ENCODE measurements at places on chromosomes 12 and 14. TPM values are rescaled to one million over a fixed set of nuclear protein-coding genes. Genes with fewer than 3 reads are reported as not detected.

OR11G2 gene
- 0.31 TPM for total RNA-seq

LPAR5 gene
- 0.97 TPM for total RNA-seq

KLHL33 gene
- 0.08 TPM for total RNA-seq

RNASE3 gene
- total RNA-seq = not detected

PTPRQ gene
- 0.05 TPM for total RNA-seq

KRT6C gene
- not detected for total RNA-seq

AGAP2 gene
- 13.5 TPM for total RNA-seq

GDF3 gene
- 32.2 TPM for total RNA-seq

BCL11B gene
- total RNA-seq = 0.14 TPM

SLC6A13 gene
- total RNA-seq = 1.2 TPM

SAMD15 gene
- 3.0 TPM for total RNA-seq

ZNF891 gene
- 1.2 TPM for total RNA-seq

CLEC6A gene
- total RNA-seq = not detected

AMDHD1 gene
- total RNA-seq = 0.71 TPM

NANOG gene
- total RNA-seq = 0.20 TPM

SDS gene
- 0.44 TPM for total RNA-seq

GRCh38 chr12:53492188-53492587 lies 7.1 kb downstream of the MAP3K12 start:
- no peak for ATAC-seq

- no peak for ATAC-seq
Measured at GRCh38 chr12:56153678-56154065, 1.3 kb downstream of the MYL6B start.

DNA sequence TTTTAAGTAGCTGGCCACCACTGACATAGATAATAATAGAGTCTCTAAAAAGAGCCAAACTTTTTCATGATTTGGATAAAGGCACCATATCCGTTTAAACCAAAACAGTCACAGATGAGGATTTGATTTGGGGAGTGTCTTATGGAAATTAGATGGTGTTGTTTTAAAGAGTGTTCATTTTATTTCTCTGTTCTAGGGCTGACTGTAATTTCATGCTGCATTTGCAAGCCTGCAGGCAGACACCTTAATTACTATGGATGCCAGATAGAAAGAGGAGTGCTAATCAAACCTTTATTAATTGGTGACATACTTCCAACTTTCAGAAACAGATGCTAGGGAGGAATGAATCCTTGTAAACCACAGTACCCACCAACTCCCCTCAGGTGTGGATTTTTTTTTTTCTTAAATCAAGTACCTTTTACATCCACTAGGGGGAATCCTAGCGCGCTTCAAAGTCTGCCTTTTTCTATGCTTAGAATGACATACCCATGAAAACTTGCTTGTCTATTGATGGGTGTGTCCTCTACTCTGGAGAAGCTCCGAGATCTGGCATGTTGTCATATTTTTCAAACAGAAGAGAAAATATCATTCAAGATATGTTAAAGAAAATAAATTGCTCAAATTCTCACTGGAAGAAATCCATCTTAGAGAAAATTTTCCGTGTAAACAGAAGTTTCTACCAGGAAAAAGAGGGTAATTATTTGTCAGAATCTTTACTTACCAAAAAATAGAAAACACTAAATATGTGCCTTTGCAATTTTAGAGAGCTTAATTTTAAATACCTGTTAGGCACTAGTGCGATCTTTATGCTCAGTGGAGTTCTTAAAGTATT lies 14.2 kb upstream of the PLXNC1 start:
- peak; percentile 44 for ATAC-seq

GRCh38 chr12:106088246-106088808 lies 50.4 kb downstream of the NUAK1 start:
- ATAC-seq = no peak

DNA sequence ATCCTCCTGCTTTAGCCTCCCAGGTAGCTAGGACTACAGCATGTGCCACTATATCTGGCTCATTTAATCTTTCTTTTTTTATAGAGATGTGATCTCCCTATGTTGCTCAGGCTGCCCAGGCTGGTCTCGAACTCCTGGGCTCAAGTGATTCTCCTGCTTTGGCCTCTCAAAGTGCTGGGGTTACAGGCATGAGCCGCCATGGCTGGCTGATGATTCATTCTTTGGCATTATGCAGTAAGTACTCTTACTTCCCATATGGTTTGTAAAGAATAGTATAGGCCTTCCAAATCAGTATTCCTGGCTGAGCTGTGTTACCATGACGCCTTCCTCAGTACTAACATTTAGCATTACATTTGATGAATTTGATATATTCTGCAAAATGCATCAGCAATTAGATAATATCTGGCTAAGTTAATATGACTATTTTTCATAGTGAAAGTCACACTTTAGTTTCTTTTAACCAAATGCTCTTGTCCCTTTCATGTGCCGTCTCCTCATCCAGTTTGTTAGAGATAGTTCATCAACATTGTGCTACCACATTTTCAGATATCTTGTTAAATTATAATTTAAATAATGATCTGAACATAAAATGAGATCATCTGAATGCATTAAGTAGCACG lies 3.2 kb upstream of the MIA2 start:
- ATAC-seq = no peak

GRCh38 chr14:51666070-51666469 lies 14.4 kb downstream of the FRMD6 start:
- no peak for ATAC-seq

DNA sequence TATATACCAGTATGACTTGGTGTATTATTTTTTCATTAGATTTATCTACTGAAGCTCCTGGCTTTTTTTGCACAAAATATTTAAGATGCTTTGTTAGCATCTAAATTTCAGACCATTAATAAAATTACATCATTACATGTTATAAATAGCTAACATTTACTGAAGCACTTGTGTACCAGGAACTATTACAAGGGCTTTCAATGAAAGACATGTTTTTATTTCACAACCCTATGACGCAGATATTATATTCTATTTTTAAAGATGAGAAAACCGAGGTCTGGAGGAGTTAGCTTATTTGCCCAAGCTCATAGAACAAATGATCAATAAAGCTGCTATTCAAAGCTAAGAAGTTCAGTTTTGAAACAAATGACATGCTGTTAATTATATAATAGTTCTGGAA lies 420.4 kb upstream of the DCN start:
- ATAC-seq = peak; percentile 37

- ATAC-seq = no peak
Measured at GRCh38 chr14:104551851-104552737, 27.5 kb upstream of the C14orf180 start.

GRCh38 chr12:82414044-82414443 lies 55.7 kb downstream of the METTL25 start:
- no peak for ATAC-seq

GRCh38 chr12:128444598-128444997 lies 177.6 kb downstream of the TMEM132C start:
- no peak for ATAC-seq

- ATAC-seq = peak; percentile 45
Measured at GRCh38 chr14:23379366-23380196, 2.7 kb downstream of the CMTM5 start.

GRCh38 chr14:64990296-64990695 lies 3.6 kb downstream of the FNTB start:
- ATAC-seq = no peak

- ATAC-seq = no peak
Measured at GRCh38 chr12:110012659-110013058, 13.4 kb downstream of the ANKRD13A start.

DNA sequence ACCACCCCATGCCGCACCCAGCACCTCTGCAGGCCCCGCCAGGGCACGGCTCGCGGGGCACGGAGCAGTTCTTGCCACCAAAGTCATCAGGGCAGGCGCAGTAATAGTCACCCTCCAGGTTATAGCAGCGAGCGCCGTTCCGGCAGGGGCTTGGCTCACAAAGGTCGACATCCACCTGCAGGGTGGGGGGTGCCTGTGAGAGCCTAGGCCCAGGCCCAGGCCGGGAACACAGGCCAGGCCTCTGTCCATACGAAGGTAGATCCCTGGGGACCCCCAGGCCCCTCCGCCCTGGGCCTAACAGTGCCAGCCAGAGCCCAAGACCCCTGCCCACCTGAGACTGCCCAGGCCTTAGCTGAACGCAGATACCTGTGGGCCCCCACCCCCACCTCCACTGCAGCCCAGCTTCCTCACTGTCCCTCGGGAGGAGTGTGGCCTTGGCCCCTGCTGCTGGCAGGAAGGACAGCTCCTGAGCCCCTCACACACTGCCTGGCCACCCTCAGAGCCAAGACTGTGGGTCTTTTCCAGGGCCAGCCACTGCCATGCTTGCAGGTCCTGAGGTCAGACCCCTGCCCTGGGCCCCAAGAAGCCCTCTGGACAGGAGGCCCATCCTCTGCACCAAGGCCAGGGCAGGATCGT lies 19.3 kb downstream of the JAG2 start:
- no peak for ATAC-seq

DNA sequence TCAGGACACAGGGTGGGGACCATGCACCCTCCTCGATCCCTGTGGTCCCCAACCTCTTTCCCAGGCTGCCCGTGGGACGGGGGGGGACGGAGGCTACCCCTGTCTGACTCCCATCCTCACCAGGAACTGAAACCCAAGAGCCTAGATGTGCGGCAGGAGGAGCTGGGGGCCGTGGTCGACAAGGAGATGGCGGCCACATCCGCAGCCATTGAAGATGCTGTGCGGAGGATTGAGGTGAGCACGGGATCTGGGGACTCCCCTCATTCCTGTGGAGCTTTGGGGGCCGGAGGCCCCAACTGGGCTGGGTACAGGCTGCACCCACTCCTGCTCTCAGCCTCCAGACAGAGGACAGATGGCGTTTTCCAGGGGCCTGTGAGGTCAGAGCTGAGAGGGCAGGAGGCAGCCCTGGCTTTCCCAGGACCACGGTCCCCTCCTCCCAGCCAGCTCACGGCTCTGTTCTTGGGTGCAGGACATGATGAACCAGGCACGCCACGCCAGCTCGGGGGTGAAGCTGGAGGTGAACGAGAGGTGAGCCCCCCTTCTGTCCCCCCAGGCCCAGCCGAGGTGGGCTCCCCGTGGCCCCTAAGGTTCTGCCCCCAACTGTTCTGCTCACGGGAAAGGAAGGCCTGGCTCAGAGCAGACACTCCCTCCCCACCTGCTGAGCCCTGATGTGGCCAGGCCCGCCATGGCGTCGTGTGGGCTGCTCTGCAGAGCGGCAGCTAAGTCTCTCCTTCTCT lies 24.2 kb downstream of the HIP1R start:
- peak; percentile 0 for ATAC-seq

- ATAC-seq = peak; percentile 7
Measured at GRCh38 chr14:85531141-85531586, 1.2 kb downstream of the FLRT2 start.

- ATAC-seq = no peak
Measured at GRCh38 chr12:29023436-29024076, 125.5 kb upstream of the FAR2 start.

- ATAC-seq = no peak
Measured at GRCh38 chr12:26276709-26277108, 81.3 kb downstream of the SSPN start.

- ATAC-seq = no peak
Measured at GRCh38 chr12:25764409-25764808, 194.1 kb upstream of the RASSF8 start.

DNA sequence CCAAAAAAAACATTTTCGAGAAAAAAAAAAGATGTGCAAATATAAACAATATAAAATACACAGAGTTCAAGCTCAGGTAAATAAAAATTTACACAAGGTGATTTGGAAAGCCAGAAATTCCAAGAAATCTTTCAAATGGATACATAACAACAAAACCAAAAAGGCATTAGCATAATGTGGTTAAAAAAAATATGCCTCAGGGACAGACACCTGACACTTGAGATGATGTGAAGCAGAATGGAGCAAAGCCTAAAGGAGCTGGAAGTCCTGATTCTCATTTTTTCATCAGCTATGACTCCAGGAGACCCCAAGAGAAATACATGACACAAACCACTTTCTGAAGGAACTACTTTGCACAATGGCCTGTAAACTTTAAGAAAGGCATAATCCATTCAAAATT lies 98.6 kb downstream of the PPP2R5E start:
- ATAC-seq = no peak

DNA sequence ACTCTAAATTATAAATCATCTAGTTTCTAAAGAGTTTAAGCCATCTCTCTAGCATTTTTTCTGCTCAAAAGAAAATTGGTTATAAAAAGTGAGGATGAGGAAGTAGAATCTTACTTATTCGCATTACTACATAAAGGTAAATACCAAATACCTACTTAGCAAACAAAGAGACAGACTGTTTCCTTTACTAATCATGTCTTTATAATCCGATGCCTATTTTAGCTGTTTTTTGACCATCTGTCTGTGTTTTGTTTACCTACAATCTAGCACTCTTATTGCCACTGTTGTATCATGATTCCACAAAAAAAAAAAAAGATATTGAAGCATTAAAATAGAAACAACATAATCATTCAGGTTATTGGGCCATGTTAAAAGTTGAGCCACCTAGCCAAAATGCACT lies 396.2 kb downstream of the PAWR start:
- ATAC-seq = no peak

- no peak for ATAC-seq
Measured at GRCh38 chr12:130819681-130820080, 19.4 kb downstream of the STX2 start.

DNA sequence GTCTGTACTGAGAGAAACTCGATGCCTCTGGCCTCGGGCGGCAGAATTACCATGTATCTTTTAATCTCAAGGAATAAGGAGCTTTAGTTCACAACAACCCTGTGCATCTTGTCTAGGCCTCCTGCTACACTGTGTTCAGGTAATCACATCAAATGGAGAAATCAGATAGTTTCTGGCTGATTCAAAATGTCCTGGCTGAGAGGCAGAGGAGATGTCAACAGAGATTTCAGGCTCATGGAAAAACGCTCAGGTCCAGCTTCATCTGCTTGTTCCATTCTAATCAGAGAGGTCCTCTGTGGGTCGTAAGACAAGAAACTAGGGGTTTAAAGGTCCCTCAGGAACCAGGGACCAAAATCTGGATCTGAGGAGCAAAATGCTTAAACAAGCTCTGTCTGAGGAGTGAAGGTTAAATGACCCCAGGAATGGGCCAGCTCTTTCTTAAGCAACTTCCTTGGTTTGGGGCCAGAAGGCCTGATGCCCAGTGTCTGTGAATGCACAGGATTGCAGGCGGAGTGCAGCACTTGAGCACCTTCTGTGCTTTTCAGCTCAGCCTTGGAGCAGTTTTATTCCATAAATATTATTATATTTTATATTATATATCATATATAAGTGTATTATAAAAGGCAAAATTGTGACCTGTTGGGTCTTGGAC lies 170.2 kb upstream of the PRICKLE1 start:
- peak; percentile 12 for ATAC-seq

GRCh38 chr14:104114421-104115130 lies 23.8 kb upstream of the KIF26A start:
- ATAC-seq = no peak

DNA sequence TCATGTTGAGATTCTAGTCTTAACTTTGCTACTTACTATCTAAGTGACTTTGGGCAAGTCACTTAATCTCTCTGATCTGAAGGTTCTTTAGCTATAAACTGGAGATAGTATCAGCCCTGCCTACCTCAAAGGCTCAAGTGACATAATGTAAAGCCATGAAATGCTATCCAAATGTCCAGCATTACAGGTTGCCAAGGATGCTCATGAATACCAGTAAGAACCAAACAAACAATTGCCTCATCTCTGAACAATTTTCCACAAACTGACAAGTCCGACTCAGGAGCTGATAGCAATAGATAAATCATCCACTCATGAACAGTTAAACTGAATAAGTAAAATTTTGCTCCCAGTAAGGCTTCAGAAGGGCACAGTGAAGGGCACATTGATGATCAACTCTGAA lies 51.5 kb downstream of the LMNTD1 start:
- no peak for ATAC-seq

- peak; percentile 66 for ATAC-seq
Measured at GRCh38 chr12:116687888-116688287, 50.0 kb downstream of the SPRING1 start.
